ENCODE measurements at places on chromosomes 6 and 20.

GRCh38 chr20:61954276-61955021 is 111.2 kb downstream of the TAF4 start:
- no peak for DNase-seq

GRCh38 chr20:57536771-57537724 is 12.1 kb upstream of the CTCFL start:
- no peak for DNase-seq

GRCh38 chr20:36446557-36446956 is 94.8 kb upstream of the MYL9 start:
- DNase-seq = no peak

GRCh38 chr20:37390503-37390890 is 44.6 kb downstream of the SRC start:
- no peak for DNase-seq

DNA sequence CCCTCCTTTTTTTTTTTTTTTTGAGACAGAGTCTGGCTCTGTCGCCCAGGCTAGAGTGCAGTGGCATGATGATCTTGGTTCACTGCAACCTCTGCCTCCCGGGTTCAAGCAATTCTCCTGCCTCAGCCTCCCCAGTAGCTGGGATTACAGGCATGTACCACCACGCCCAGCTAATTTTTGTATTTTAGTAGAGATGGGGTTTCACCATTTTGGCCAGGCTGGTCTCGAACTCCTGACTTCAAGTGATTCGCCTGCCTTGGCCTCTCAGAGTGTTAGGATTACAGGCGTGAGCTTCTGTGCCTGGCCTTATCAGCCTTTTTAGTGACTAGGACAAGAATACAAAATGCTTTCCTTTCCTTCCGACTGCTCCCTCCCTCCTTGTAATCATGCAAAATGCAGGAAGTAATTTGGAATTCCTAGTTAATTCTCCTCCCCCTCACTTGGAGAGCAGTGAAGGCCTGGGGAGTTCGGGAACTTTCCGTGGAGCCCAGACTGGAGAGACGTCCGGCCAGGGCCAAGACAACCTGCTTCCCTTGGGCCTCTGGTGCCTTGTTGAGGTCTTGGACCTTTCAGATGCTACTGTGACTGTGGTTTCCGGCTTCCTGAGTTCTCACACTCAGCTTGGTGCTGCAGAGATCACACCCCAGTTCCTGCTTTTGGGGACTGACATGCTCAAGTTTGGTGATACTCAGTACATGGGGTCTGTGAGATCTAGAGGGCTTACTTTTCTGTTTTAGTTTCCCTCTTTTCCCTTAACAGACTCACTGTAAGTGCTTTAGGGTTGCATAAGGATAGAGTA is 3.9 kb upstream of the PHF20 start:
- DNase-seq = peak; percentile 29

- DNase-seq = no peak
Measured at GRCh38 chr20:34389954-34390555, 27.0 kb downstream of the ITCH start.

DNA sequence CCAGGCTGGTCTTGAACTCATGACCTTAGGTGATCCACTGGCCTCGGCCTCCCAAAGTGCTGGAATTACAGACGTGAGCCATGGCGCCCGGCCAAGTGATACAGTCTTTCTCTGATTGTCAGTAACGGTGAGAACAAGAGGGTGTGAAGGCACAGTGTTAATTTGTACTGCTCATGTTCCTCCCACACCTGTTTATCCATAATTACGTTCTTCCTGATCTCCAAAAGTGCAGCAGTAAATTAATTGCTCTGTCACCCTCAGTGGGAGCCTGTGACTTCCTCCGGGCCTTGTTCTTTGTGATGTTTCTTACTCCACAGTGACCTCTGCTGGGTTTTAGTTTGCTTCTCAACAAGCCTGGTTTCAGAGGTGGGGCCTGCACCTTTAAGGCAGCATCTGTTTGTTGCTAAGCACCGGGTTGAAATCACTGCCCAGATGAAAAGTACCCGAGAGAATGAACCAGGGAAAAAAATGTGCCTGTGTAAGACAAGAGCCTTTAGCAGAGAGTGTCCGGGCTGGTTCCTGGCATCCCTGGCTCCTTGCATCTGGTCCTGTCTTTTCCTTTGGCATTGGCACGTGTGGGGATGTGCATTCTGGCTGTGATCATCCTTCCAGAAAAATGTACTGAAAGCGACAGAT is 89.1 kb upstream of the CLDN20 start:
- DNase-seq = no peak

DNA sequence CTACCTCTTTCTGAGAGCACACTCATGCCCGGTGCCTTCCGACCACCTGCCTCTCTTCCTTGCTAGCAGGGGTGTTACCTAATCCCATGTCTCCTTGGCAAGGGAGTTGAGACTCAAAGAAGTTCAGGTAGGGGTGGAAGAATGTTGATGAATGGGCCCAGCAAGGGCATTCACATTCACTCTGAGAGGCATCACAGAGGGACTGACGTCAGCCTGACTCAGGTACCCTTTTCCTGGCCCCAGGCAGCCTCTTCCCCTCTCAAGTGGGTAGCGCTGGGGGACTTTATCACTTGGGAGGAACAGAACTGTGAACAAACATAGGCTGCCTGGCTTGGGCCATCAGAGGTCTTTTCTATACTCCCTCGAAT is 35.3 kb downstream of the HM13 start:
- no peak for DNase-seq

- no peak for DNase-seq
Measured at GRCh38 chr6:141657812-141658211, 474.9 kb upstream of the GJE1 start.

GRCh38 chr6:35030099-35030498 is 111.0 kb downstream of the TCP11 start:
- DNase-seq = no peak

DNA sequence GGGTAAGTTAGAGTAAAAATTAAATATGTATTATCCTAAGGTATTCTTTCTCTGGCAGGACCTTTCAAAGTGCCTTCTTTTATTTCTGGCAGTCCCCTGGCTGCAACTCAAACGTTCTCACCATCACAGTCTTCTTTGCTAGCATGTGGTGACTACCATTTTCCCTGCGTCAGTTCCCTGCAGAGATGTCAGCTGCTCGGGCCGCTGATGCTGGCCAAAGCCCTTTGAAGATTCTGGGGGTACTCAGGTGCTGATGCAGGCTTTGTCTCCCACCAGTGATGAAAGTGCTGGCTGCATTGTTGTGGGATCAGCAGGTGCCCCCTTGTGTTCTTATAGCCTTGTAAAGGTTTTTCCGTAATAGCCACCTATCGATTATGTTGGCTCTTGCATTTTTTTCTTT is 140.1 kb downstream of the BTBD3 start:
- no peak for DNase-seq

GRCh38 chr6:144305567-144305966 is 20.4 kb downstream of the UTRN start:
- no peak for DNase-seq

DNA sequence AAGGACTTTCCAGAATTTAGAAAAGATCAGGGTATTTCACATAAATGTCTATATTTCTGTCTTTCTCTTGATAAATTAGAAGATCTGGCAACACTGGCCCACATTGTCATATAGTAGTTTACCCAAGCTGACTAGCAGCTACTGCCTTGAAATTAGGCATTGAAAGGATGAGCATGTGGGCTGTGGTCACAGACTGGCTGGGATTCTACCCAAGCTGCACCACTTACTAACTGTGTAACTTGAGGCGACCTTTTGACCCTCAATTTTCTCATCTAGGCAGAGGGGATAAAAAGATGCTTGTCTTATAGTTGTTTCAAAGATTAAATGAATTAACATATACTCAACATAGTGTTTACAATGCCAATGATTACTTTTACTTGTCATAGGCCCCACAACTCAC is 152.7 kb upstream of the BMP2 start:
- DNase-seq = no peak

GRCh38 chr6:161498359-161498758 is 224.5 kb upstream of the AGPAT4 start:
- no peak for DNase-seq

DNA sequence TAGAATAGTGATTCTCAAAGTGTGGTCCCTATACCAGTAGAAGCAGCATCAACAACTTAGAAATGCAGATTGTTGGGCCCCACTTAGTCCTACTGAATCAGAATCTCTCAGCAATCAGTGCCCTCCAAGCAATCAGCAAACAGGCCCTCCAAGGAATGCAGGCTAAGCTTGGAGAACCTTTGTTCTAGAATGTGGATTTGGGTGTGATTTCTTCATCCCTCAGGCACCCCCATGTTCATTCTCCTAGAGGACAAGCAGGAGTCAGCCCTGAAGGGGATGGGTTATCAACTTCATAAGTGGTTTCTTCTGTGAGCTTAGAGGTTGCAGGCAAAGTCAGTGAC is 40.5 kb upstream of the TAF8 start:
- DNase-seq = no peak

GRCh38 chr6:133567636-133568035 is 321.3 kb upstream of the TCF21 start:
- DNase-seq = no peak

- DNase-seq = no peak
Measured at GRCh38 chr6:17115251-17116116, 13.6 kb downstream of the STMND1 start.

DNA sequence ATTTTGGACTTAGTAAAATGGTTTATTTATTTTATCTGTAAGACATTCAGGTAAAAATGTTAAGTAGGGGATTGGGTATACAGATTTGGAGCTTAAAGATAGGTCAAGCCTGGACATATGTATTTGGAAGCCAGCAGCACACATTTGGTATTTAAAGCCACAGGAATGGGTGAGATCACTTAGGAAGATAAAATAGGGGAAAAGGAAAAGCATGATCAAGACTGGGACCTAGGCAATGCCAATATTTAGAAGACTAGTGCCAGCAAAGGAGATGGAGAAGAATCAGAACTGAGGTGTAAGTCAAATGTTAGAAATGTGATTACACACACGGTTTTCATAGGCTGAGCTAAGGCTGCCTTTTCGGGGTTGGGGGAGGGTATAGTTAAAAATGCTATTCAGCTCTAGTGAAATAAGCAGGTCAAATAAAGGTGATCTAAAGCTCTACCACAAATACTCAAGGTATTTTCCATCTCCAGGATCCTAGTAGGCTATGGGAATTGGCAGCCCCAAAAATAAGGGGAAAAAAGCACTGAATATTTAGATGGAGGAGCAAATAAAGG is 20.6 kb downstream of the SLC2A12 start:
- no peak for DNase-seq

GRCh38 chr6:153957394-153957793 is 81.6 kb upstream of the OPRM1 start:
- DNase-seq = no peak

- DNase-seq = no peak
Measured at GRCh38 chr6:77548190-77548589, 84.9 kb upstream of the HTR1B start.

GRCh38 chr6:38266921-38267354 is 372.8 kb downstream of the BTBD9 start:
- no peak for DNase-seq

DNA sequence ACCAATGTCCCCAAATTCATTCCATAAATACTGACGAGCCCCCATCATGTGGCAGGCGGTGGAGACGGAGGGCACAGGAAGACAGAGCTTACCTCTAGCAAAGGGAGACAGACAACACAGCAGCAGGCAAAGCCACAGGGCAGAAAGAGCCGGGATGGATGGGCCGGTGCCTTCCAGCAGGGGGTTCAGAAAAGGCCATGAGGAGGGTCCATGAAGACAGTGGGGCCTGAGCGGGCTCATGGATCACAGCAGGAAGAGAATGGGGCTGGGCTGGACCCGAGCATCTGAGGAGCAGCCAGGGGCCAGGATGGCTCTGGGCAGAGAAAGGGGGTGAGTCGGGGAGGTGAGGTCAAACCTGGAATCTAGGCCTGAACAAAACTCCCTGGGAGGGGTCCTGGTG is 42.0 kb downstream of the PREX1 start:
- DNase-seq = no peak

DNA sequence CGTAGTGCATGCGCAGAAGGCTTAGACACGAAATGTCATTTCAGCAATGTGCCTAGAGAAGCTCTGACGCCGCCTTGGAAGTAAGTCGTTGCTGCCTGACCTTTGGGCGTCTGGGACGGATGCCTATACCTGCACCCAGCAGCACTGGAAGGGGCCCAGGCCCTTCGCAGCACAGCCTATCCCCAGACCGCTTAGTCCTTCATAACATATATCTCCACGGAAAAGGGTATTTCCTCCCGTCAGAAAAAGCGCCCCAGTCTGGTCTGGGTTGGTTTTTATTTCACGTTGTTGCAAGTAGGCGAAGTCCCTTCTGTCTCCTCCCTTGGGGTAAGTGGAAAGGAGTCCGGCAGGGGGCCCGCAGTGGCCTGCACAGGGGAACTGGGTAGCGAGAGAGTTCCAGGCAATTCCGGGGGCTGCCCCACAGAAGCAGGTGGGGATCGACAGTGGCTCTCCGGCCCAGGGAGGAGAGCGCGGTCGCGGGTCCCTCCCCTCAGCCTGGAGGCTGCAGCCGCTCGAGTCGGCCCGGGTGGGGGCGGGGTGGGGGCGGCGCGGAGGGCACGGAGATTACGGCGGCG is 559 bp upstream of the EYA4 start:
- DNase-seq = no peak

- no peak for DNase-seq
Measured at GRCh38 chr6:39041072-39041471, 7.5 kb upstream of the GLP1R start.

- no peak for DNase-seq
Measured at GRCh38 chr6:130417951-130418350, 52.1 kb downstream of the TMEM200A start.

DNA sequence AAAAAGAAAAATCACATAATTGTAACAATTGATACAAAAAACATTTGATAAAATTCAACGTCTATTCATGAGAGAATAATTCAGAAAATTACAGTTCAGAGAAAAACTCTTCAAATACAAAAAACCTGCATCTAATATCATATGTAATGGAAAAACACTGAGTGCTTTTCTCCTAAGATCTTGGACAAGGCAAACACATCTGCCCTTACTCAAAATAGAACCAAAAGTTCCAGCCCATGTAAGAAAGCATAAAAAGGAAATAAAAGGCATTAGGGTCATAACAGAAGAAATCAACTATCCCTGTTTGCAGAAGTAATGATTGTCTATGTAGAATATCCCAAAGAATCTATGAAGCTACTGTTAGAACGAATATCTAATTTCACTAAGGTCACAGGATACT is 721.4 kb downstream of the RFPL4B start:
- no peak for DNase-seq

DNA sequence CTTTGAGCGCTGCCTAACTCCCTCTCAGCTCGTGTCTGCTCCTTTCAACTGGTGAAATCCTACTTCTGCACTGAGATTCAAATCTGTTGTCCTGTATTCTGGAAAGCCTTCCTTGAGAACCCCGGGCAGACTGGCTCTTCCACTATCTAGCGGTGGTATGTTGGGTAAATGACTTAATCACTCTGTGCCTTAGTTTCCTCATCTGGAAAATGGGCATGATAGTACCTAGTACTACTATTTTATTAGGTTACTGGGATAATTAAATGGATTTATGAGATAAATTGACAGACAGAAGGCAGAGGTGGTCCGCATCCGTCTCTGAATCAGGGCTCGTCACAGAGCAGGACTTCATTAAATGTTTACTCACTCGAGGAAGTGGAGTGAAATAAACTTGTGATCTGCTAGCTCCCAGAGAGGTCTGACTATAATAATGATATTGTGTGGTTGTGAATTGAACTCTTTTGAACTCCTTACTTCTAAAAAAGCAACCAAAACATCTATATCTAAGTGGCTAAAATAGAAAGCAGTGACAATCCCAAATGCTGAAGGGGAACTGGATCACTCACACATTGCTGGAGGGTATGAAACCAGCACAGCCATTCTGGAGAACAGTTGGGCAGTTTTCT is 26.6 kb downstream of the PPP1R16B start:
- DNase-seq = no peak

- no peak for DNase-seq
Measured at GRCh38 chr6:112511441-112511840, 164.3 kb downstream of the RFPL4B start.
